ENCODE measurements at places on chromosomes 16 and 17.

DNA sequence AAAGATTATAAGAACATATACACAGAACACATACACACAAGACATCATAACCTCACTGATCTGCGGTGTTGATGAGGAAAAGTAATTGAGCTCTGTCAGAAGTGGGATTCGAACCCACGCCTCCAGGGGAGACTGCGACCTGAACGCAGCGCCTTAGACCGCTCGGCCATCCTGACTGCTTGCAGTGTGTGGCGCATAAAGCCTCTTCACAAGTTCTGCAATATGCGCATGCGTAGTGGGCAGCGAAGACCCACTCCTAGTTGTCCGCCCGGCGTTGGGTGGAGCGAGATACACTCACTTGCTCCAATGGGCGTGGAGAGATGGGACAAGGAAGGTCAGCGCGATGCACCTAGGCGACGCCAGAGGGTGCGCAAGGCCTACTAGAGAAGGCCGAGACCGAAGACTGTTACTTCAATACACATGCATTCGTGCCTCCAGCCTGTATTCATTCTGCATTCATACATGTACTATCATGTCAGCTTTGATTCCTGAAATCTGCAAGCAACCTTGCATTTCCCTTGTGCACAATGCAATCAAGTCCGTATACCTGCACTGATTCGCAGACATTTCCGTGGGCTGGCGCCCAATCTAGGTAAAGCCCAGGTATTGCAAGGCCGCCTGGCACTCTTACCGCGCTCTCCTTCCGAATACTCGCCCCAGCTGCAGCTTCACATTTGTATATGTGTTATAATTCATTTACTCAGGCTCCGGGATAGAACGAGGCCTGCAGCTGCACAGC is 16.1 kb upstream of the PLLP start:
- DNase-seq = peak; percentile 95

GRCh38 chr16:2507052-2507659 is 6.6 kb upstream of the ATP6V0C start:
- no peak for DNase-seq

- no peak for DNase-seq
Measured at GRCh38 chr17:41785859-41786226, 668 bp downstream of the JUP start.

- no peak for DNase-seq
Measured at GRCh38 chr16:75481475-75481874, 13.8 kb downstream of the CHST6 start.

- no peak for DNase-seq
Measured at GRCh38 chr17:47989159-47989558, 18.2 kb downstream of the CDK5RAP3 start.

GRCh38 chr16:17994027-17994426 is 342.5 kb downstream of the NPIPA8 start:
- DNase-seq = no peak

DNA sequence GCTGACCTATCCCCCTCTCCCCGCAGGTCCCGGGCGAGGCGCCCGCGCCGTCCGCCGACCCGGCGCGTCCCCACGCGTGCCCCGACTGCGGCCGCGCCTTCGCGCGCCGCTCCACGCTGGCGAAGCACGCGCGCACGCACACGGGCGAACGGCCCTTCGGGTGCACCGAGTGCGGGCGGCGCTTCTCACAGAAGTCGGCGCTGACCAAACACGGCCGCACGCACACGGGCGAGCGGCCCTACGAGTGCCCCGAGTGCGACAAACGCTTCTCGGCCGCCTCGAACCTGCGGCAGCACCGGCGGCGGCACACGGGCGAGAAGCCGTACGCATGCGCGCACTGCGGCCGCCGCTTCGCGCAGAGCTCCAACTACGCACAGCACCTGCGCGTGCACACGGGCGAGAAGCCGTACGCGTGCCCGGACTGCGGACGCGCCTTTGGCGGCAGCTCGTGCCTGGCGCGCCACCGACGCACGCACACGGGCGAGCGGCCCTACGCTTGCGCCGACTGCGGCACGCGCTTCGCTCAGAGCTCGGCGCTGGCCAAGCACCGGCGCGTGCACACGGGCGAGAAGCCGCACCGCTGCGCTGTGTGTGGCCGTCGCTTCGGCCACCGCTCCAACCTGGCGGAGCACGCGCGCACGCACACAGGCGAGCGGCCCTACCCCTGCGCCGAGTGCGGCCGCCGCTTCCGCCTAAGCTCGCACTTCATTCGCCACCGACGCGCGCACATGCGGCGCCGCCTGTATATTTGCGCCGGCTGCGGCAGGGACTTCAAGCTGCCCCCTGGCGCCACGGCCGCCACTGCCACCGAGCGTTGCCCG is 10.3 kb downstream of the ZNF771 start:
- peak; percentile 82 for DNase-seq

- DNase-seq = no peak
Measured at GRCh38 chr16:11316331-11317015, 28.8 kb upstream of the RMI2 start.

DNA sequence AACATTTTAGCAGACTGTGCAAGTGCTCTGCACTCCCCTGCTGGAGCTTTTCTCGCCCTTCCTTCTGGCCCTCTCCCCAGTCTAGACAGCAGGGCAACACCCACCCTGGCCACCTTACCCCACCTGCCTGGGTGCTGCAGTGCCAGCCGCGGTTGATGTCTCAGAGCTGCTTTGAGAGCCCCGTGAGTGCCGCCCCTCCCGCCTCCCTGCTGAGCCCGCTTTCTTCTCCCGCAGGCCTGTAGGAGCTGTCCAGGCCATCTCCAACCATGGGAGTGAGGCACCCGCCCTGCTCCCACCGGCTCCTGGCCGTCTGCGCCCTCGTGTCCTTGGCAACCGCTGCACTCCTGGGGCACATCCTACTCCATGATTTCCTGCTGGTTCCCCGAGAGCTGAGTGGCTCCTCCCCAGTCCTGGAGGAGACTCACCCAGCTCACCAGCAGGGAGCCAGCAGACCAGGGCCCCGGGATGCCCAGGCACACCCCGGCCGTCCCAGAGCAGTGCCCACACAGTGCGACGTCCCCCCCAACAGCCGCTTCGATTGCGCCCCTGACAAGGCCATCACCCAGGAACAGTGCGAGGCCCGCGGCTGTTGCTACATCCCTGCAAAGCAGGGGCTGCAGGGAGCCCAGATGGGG is 3.1 kb downstream of the GAA start:
- DNase-seq = no peak

- DNase-seq = no peak
Measured at GRCh38 chr16:56298116-56298515, 106.8 kb downstream of the GNAO1 start.

- DNase-seq = no peak
Measured at GRCh38 chr17:19343671-19344151, 18.8 kb downstream of the B9D1 start.

GRCh38 chr17:48871551-48872351 is 20.8 kb upstream of the ATP5MC1 start:
- DNase-seq = no peak

GRCh38 chr17:41483991-41484826 is 3.3 kb upstream of the KRT35 start:
- no peak for DNase-seq

DNA sequence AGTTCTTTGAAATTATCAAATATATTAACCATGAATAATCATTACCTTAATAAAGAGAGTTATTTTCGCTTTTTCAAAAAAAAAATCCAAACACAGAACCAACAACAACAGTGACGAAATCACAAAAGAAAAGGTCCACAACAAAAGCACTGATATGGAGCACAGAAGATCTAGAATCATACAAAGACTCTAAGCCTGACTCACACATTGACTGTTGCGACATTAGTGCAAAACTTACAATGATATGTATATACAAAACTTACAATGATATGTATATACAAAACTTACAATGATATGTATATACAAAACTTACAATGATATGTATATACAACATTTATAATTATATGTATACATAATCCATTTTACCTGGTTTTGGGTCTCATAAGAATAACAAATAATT is 117.7 kb downstream of the USP22 start:
- no peak for DNase-seq

- DNase-seq = no peak
Measured at GRCh38 chr17:4806456-4806776, 536 bp upstream of the PLD2 start.

GRCh38 chr17:8072341-8072728 is 15.2 kb downstream of the ALOX12B start:
- DNase-seq = no peak

- no peak for DNase-seq
Measured at GRCh38 chr16:69469807-69470561, 45.6 kb downstream of the CYB5B start.

DNA sequence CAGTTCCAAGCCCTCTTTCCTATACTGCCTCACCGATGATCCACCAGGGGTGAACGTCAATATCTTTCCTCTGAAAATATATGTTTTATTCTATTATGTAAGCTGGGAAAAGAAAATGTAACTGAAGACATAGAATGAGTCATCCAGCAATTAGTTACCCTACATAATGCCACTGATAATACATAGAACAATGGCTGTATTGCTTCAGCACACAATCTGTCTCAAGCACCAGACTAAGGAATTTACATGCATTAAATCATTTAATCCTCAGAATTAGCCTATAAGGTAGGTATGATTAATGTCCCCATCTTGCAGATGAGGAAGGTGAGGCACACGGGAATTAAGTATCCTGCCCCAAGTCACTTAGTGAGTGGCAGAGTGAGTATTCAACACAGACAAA is 472.8 kb downstream of the TOX3 start:
- no peak for DNase-seq

GRCh38 chr16:84849751-84850150 is 30.0 kb downstream of the CRISPLD2 start:
- DNase-seq = no peak

DNA sequence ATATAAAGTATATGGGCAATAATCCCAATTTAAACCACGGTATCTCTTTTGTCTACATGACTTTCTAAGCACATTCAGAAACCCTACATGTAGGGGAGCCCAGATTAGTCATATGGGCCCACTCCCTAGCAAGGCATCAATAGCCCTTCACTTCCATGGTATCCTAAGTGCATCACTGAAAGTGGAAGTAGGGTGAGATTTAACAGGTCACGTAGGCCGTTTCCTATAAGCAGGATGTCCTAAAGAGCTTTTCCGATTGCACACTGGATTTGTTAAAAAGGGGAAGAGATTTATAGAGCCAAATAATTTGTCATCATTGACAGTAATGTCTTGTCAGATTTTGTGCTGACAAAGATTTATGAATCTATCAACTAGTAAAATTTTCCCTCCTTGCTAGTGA is 39.0 kb downstream of the CA4 start:
- DNase-seq = no peak

DNA sequence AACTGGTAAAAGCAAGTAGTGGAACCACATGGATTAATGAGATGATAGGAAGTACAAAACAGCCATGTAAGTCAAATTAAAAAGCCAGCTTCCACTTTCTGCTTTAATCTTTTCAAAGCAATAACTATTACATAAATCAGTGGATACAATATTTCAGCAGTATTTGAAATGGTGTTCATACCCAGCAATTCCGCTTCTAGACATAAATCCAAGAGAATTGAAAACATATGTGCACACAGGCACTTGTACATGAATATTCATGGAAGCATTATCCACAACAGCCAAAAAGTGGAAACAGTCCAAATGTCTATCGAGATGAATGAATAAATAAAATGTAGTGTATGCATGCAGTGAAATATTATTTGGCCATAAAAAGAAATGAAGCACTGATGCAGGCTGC is 27.4 kb downstream of the SLFN12L start:
- DNase-seq = no peak

DNA sequence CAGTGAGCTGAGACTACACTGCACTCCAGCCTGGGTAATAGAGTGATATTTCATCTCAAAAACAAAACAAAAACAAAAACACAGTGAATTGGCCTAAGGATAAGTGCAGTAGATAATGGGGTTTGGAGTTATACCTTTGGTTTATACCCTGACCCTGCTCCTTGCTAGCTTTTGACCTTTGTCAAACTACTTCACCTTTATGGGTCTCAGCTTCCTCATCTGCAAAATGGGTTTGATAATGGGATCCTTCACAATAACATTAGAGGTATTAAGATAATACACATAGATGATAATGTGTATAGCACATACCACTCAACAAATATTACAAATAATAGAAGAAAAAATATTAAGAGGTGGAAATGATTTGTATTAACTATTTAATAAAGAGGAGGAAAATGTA is 85.9 kb downstream of the STXBP4 start:
- no peak for DNase-seq

GRCh38 chr17:60887614-60888028 is 210.0 kb downstream of the BCAS3 start:
- DNase-seq = no peak

DNA sequence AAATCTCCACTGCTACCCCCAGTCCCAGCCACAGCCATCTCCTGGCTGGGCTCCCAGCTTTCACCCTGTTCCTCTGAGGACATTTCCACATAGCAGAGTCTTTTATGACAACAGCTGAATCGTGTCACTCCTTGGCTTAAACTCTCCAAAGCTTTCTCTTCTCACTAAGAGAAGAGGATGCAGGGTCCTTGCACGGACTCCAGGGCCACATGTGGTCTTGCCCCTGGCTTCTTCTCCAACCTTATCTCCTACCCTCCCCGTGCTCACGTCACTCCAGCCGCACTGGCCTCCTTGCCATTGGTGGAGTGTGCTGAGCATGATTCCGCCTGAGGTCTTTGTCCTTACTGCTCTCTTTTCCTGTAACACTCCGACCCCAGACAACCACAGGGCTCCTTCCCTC is 39.9 kb upstream of the CCDC182 start:
- no peak for DNase-seq

DNA sequence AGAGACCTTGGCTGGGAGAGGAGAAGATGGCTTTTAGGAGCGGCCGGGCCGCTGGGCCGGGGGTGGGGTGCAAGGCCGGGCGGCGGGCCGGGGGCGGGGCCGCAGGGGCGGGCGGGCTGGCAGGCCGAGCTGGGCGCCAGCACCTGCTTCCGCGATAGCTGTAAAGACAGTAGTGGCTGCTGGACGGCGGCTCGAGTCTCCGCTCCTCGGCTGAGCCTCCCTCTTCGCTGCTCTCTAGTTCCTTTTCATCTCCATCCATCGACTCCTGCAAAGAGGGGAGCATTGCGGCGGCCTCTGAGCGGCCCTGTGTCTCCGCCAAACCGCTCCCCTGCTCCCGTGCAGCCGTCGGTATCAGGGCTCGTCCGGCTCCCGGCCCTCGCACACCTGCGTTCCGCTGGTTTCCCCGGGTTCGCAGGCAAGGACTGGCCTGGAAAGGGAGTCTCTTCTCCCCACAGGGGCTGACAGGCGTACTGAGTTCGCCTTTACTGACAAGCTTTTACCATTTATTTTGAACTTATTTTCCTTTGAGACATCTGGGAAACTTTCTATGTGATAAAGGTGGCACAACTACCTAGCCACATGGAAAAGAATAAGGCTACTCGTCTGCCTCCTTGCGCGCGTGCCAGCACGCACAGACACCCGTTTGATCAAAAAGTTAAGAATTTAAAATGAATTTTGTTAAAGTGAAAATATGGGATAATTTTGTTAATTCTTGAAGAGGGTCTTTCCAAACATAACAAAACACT is at the start of gene C17orf75:
TSS of gene C17orf75 (minus strand) at position 317 of the 746 bp plus-strand sequence. CDS start at position 283, 34 bp downstream.
- peak; percentile 63 for DNase-seq

DNA sequence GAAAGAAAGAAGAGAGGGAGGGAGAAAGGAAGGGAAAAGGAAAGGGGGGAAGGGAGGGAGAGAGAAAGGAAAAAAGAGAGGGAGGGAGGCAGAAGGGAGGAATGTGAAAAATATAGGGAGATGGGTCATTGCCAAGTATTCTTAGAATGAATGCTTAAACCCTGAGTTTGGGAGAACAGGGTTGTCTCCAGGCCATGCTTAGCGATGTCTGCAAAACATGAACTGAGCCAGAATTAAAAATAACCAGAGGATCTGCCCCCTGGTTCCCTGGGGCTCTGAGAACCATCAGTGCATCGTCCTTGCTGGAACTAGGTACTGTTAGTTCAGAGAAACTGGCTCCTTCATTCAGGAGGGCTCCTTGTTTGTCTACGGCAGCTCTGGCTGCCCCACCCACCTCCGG is 170.4 kb downstream of the IRX5 start:
- no peak for DNase-seq

All from activated CD4-positive, CD25-positive, alpha-beta regulatory T cell (primary cell).